ENCODE measurements at places on chromosomes 16 and 17.
A peak's percentile ranks its signal among the peaks of the same experiment; 100 is the strongest.

DNA sequence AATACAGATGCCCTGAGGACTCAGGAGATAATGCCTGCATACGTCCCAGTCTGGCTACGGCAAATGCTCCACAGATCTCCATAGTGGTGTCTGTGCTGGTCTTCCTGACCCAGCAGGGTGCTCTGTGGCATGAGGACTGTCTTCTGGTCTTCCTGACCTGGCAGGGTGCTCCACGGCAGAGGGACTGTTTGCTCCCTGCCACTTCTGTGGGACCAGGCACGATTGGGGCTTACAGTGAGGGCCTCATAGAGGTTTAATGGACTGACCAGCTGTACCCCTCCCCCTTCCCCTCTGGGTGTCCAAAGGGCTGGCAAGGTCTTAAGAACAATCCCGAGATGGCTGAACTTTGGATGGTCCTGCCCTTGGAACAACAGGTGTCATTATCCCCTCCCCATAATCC, 123.1 kb downstream of the C16orf78 start:
- DNase-seq: no peak

- peak; percentile 94 for DNase-seq
Observed at GRCh38 chr16:88700636-88701482, 5.3 kb downstream of the RNF166 start.

GRCh38 chr16:27980919-27981700, 82.4 kb downstream of the GSG1L start:
- no peak for DNase-seq

DNA sequence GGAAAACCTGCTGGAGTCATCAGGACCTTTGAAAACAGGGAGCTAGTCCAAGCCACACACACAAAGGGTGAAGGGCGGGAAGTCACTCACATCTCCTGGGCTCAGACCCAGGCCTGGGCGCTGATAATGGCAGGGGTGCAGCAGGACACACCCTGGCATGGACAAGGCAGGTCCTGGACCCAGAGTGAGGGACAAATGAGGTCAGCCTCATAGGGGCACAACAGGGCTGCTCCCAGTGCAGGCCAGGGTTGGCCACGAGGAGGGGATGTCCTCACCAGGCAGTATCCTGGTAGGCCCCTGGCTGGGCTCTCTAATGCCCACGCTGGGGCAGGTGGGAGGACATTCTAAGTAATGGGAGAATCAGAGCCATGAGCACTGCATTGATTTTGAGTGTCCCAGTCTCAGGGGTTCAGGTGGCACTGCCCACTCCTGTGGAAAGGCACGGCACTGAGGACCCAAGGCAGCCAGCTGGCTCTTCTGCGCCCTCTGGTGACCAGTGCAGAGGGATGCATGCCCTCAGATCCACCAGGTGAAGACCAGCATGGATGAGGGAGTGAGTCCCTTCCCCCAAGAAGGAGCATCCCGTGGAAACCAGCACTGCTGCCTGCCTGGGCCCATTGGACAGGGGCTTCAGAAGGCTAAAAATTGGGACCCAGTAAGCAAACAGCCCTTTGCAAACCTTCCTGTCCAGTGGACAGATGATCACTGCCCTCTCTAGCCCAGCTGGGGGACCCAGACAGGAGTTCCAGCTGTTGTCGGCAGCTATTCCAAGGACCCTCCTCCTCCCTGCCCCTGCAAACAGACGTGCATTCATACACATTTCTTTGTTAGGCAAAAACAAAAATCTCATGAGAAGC, 23.4 kb upstream of the SREBF1 start:
- DNase-seq: peak; percentile 49

- no peak for DNase-seq
Observed at GRCh38 chr17:2835780-2836179, 39.5 kb downstream of the RAP1GAP2 start.

DNA sequence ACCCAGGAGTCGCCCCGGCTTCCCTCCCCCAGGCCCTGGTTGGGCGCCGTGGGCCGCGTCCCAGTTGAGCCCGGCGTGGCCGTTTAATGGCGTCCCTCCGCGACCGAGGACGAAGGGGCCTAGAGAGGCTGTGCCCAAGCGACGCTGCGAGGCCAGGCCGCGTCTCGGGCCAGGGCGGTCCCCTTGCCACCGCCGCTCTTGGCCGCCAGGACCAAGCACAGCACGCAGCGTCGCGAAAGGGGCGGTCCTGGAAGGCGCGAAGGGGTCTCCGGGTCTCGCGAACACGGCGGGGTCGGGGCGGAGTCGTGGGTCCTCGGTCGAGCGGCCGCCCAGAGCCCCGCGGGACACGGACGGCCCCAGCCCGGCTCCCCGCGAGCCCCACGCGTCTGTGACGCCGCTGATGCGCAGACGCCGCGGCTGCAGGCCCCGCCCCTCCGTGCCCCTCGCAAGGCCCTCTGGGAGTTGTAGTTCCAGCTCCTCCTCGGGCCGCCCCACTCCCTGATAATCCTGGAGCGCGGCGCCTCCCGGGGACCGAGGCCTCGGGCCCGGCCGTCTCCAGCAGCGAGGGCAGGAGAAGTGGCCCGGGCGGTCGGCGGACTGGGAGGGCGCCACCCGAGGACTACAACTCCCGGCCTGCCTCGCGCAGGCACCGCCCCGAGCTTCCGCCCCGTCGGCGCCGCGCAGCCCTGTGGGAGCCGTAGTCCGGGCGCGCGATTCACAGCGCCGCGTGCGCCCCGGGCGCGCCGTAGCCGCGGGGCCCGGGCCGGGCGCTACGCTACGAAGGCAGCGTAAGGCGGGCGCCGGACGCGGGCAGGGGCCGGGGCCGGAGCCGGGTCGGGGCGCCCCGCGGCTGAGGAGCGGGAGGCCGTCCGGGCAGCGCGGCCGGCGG, at the start of gene CAPN15:
TSS of gene CAPN15 (plus strand) at position 698 of the 889 bp plus-strand sequence. CDS start 19,127 bp downstream, outside the sequence.
- peak; percentile 82 for DNase-seq

- DNase-seq: no peak
Observed at GRCh38 chr17:74088934-74089329, 114.5 kb upstream of the RPL38 start.

GRCh38 chr17:36837195-36837938, 99.9 kb upstream of the LHX1 start:
- no peak for DNase-seq

DNA sequence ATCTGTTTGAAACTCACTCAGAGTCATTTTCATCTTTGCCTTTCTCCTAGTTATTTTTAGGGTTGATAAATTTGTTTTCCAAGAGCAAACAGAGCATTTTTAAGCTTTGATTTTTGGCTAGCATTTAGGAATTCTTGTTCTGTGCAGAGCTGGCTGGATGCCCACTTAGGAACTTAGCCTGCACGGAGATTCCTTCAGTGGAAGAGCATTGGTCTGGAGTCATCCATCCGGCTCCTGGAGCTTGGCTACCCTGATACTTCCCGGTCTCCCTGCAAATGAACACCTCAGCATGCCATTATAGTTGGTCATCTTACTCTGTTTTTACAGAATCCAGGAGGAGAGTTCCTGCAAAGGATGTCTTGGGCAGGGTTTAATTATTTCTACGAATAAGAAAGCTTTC, 57.1 kb downstream of the SPECC1 start:
- no peak for DNase-seq

DNA sequence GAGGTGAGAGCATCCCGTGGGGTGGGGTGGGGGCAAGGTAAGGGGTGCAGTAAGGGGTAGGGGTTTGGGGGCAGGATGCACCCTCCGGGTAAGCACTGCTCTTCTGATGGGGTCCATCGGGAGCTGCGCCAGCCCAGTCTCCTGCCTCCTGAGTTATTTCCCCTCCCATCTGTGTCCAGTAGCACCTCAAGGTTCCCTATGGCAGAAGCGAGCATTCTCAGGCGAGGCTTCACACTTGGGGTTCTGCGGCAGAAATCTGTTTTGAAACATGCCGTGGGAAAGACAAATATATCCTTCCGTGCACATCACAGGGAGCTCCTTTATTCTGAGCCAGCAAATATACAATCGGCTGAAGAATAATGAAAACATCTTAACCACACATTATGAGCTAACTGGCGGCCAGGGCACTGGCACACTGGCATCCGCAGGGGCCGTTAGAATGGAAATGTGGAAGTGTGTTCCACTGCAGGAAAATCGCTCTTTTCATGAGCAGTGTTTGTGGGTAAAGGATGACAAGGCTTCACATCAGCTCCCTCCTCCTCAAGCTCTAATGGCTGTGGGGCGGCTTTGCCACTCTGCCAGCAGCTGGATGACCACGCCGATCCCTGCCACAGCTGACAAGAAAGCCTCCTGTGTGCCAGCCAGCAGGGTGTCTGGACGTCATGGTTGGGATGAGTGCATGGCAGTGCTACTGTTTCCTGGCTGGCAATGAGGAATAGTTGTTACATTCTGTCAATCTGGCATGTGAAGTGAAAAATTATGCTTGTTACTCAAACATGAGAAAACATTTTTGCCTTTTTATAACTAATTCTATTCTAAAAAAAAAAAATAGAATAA, 20.0 kb downstream of the MTHFSD start:
- no peak for DNase-seq

GRCh38 chr16:4968879-4969483, 10.9 kb downstream of the SEC14L5 start:
- no peak for DNase-seq

- DNase-seq: no peak
Observed at GRCh38 chr16:89006036-89006752, 29.2 kb upstream of the CBFA2T3 start.

DNA sequence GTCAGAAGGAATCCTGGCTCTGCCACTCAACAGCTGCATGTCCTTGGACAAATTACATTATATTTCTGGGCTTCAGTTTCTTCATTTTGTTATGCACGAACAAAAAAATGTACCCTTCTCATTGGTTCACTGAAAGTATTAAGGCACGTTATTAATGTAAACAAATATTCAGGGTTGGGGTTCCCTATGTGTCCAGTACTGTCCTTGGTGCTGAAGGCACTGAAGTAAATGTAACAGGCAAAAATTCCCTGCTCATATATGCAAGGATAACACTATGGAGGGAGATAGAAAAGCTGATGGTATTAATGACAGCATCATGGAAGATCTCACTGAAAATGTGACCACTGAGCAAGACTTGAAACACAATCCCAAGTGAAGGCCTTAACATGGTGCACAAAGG, 386.6 kb downstream of the XYLT1 start:
- DNase-seq: no peak

DNA sequence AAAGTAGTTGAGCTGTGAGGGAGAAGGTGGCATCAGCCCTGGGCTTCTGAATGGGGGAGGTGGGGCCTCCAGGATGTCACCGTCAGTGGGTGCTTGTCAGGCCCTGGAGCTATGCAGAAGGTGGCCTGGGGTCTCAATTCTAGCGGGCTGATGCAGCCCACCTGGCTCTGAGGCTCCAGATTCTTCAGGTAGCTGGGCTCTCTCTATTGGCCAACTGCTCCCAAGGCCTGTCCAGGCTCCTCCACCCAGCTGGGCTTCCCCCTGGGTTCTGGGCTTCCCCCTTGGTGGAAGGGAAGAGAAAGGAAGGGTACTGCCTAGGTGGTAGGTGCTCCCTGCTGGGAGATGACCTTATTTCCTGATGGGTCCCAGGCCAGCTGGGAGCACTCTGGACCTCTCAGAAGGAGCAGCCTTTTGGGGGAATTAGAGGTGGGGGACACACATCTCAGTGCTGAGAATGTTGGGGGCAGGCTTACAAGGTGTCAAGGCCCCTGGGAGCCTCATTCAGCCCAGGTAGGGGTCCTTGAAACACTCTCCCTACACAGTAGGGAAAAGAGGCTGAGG, 1728.3 kb downstream of the TP53TG3F start:
- DNase-seq: no peak

- DNase-seq: peak; percentile 18
Observed at GRCh38 chr17:1455291-1455796, 688 bp downstream of the CRK start.

DNA sequence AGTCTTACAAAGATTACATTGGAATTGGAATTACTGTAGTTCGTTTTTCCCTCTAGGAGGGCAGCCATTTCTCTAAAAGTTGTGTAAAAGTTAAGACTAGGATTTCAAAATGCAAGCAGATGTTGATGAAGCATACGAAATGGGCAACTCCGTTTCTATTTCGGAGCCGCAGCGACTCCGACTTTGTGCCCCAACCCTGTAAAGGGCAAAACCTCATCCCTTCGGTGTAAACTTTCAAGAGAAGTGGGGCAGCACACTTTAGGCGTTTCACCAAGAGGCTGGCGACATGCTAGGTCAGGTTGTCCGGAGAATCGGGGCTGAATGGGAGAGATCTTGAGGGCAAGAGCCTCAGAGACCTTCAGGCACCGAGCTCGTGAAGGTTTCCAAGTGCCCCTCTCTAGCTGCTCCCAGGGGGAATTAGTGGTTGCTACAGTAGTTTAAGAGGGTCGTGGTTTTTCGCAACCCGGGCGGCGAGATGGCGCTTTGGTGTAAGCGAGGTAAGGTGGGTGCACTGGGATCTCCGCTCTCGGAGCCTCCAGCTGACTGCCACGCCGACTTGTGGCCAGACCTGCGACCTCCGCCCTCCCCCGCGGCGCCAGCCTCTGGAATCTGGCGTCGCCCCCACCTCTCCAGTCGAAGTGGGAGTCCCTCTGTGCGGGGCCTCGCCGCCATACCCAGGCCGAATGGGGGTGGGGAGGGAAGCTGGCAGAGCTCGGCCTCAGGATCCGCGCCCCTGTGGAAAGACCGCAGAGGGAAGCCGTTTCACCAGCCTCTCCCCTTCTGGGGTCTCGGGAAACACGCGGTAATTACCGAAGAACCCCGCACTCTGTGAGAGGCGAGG, 1.0 kb upstream of the HEXIM2 start:
- DNase-seq: peak; percentile 55

All from stimulated activated CD8-positive, alpha-beta memory T cell treated with anti-CD3 and anti-CD28 coated beads, Interleukin-12 subunit alpha, Interleukin-12 subunit beta, amount 100 ng/mL, for 4 hours (primary cell).